Psoas muscle (tissue), 8 donors: ENCODE measurements at places on chromosomes 2 and 18. TPM values are rescaled to one million over a fixed set of nuclear protein-coding genes. Genes with fewer than 3 reads are reported as not detected.

DNA sequence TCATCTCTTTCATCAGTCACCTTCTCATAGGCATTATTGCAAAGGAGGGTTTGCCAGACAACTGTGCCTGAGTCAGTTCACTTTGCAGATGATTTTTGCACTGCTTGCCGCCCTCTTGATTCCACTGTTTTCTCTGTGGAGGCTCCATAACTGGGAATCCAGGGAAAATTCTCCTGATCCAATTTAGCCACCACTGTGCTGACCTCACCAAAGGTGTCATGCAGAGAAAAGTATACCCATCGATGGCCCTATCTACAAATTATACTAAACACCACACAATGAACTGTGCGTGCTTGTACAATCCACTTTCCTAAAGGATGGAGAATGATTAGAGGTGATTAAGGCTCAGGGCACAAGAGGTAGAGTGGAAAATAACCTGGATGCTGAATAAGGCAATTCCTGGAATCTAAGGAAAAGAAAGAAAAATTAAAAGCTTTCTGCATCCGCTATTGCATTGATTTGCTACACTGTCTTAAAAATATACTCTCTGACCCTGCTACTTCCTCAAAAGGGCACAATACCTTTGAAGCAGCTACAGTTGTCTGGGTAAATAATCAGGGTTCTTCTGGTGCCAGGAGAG, 409.4 kb downstream of the RIT2 start:
- no peak for DNase-seq

DNA sequence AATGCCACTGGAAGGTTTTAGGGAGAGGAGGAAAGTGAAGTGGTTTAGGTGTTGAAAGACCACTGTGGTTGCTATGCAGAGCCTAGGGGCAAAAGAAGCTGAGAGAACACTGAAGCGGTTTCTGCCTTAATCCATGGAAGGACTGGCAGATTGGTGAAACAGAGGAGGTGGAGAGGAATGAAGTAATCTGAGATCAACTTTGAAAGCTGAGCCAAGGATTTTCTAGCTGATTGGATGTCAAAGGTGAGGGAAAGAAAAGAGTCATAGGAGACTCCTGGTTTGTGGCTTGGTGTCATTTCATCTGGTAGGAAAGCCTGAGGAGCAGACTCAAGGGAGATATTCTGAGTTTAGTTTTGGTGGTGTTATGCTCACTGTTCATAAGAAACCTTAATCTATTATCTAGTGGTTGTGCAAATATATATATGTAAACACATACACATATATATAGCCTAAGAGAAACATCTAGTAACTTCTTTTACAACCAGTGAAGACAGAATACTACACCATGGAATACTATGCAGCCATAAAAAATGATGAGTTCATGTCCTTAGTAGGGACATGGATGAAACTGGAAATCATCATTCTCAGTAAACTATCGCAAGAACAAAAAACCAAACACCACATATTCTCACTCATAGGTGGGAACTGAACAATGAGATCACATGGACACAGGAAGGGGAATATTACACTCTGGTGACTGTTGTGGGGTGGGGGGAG, 134.1 kb upstream of the CREB1 start:
- no peak for DNase-seq

- peak; percentile 63 for DNase-seq
These were observed 317.6 kb downstream of the TNS1 start for GRCh38 chr2:217685255-217685605.

DNA sequence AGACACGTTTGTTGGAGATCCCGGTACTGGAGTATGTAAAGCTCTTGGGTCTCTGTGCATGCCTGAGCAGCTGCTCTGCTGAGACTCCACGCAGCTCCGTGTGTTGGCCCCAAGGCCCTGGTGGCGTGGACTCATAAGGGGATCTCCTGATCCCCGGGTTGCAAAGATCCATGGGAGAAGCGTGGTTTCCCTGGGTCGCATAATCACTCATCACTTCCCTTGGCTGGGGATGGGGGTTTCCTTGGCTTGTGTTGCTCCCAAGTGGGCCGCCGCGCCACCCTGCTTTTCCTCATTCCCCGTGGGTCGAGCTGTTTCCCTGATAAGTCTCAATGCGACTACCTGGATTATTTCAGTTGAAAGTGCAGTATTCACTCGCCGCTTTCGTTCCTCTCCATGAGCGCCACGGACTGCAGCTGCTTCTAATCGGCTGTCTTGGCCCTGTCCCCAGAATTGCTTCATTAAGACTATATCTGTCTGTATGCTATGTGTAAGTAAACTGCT, 76.0 kb downstream of the EPC2 start:
- DNase-seq, result peak; percentile 49

The GLI2 gene
- 0.24 TPM for polyA plus RNA-seq

DNA sequence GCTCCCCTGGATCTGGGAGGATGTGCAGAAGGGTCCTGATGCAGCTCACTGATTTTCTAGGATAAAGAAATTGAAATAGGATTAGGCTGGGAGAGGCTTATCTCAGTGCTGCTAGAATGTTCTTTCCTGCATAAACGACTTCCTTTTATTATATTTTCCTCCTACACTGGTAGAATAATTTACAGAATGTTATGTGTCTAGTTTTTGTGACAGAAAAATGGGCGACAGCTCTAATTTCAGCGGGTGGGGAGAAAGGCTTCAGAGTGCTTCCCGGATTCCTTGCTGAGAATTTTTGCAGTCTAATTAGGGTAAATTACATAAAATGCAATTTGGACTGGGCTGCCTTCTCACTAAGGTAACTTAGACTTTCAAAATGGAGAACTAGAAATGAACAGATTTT, 66.2 kb downstream of the SKA1 start:
- no peak for DNase-seq

DNA sequence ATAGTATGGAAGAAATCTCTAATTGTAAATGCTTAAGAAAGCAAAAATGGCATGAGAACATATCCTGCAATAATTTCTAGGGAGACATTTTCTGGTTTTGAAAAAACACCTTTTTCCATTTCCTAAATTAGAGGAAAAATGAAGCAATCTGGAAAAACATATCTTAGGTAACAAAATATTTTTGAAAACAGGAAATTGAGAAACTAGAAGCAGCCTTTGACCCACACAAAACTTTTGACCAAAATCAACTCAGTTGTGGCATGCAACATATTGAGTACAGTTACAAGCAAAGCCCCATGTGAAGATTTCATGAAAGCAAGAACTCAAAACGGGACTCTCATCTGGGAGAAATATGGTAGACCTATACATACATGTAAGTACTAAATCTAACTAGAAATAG, 28.6 kb upstream of the CHAC2 start:
- no peak for DNase-seq

DNA sequence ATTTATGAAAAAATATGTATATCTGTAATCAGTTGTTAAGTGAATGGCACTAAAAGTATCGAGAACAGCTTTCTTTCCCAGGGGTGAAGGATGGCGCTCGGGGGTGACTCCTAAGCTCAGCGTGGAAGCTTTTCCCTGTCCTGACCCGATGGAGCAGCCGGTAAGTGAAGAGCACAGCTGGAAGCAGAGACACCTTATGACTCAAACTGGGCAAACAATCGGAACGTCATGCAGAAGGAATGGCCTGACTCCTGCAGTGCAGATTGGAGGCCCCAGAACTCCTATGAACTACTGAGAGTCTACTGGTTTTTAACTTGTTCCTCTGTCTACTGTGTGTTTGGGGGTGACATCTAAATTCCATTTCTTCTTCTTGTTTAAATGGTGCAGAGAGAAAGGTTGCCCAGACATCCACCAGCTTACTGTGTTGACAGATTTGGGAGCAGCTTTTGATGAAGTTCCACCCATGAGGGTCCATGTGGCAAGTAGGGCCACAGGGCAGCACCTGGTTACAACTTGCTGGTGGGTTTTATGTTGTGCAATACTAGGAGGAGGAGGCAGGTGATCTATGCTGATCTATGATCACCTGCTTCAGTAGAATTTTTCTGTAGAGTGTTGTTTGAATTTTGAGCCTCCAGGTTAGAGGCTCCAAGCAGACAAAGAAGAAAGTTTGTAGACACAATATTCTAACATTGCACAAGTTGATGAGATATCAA, 52.8 kb upstream of the TMEM182 start:
- no peak for DNase-seq

DNA sequence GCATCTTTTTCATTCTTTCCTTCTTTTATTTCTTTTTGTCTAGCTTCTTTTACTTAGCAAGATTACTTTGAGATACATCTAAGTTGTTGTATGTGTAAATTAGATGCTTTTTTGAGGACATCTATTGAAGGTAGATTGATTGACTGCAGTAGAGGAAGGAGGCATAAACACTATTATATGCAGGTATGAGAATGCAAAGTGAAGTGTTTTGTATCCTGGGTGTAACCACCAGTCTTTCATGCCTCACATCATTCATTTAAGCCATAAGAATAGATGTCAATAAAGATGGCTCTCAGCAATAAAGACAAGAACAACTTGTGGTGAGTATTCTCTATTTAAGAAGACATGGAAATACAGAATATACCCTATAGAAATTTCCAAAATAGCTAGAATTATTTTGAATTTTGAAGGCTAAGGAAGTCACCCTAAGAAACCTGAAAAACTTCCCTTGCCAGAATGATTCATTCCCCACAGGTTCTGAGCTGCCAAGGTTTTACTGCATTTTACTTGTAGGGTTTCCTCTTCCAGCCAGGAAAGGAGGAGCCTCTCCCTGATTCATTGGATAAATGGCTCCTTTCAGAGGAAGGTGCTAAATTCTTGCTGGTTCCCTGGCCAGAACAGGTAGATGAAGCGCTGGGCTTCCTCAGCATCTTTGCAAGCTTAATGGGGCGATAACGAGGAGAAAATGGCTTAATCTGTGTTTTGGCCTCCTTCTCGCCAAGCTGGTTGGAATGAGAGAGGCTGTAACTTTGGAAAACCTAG, 279.8 kb upstream of the SLC14A2 start:
- no peak for DNase-seq

- peak; percentile 68 for DNase-seq
These were observed 7.4 kb downstream of the HDAC4 start for GRCh38 chr2:239393388-239393940.

- DNase-seq, result no peak
These were observed 82.1 kb downstream of the BIN1 start for GRCh38 chr2:127024769-127025358.

- no peak for DNase-seq
These were observed 146.9 kb downstream of the SLC4A10 start for GRCh38 chr2:161771148-161771547.

DNA sequence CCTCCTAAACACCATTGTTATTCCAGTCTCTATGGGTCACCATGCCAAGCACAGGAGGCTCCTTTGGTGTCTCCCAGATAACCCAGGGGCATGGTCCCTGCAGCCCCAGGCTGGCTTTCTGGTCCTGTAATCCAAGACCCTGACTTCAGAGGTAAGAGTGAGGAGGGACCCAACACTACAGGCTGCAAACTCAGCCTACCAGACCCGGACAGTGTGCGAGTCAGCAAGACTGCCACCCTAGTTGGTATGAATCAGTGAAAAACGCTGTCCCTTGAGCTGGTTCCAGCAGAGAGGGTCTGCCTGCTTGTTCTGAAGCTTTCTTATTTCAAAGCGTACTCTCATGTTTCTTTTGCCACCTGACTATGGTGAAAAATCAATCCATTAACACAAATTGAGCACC, 47.6 kb upstream of the ZFP36L2 start:
- no peak for DNase-seq

DNA sequence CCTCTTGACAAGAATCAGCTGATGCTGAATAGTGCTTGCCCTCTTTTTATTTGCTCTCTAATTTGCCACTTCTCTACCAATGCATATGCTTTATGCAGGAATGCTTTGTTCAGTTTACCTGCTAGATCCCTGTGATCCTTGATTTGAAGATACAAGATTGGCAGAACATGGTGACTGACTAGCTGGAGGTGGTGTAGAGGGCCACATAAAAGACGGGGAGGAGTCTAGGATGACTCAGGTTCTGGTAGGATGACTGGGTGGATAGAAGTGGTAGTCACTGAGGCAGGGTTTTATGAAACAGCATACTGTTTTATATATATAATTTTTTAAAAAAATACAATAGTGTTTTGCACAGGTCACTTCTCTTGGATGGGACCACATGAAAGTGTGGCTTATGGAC, 6.3 kb upstream of the ADGRF3 start:
- DNase-seq, result no peak

The ATOH8 gene
- polyA plus RNA-seq, result 77.2 TPM

The CFC1 gene
- not detected for polyA plus RNA-seq

The HRH4 gene
- 0.06 TPM for polyA plus RNA-seq

The EFR3B gene
- 0.72 TPM for polyA plus RNA-seq

- no peak for DNase-seq
These were observed 550.6 kb downstream of the DSC3 start for GRCh38 chr18:30491815-30492551.

The BCL11A gene
- polyA plus RNA-seq, result 0.01 TPM

GRCh38 chr18:51666763-51667191, 469.3 kb upstream of the MEX3C start:
- peak; percentile 49 for DNase-seq

The EPB41L3 gene
- polyA plus RNA-seq, result 1.4 TPM

- DNase-seq, result no peak
These were observed 181.6 kb downstream of the ZNF521 start for GRCh38 chr18:25170402-25170801.

- DNase-seq, result no peak
These were observed 75.1 kb downstream of the HAUS1 start for GRCh38 chr18:46179306-46179705.

DNA sequence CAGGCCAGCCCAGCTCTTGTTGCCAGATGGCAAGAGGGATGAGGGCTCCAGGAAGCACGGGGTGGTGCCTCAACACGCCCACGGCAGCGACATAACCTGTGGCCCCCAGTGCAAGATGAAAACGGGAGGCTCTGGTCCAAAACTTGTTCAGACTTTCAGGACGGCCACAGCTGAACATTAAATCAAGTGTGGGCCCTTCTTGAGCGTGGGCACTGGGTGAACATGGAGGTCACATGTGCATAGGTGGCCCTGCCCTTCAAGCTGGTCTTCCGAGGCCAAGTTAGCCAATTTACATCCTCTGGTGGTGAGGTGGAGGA, 77.5 kb downstream of the NDUFA10 start:
- DNase-seq, result no peak

- DNase-seq, result no peak
These were observed 104.2 kb upstream of the PID1 start for GRCh38 chr2:229375251-229375650.

GRCh38 chr2:199602271-199602895, 144.6 kb upstream of the SATB2 start:
- DNase-seq, result no peak
